ENCODE measurements at places on chromosomes 1 and 21.
A peak's percentile ranks its signal among the peaks of the same experiment; 100 is the strongest.

GRCh38 chr1:117606649-117607430, 992 bp downstream of the TENT5C start:
- DNase-seq: peak; percentile 62

DNA sequence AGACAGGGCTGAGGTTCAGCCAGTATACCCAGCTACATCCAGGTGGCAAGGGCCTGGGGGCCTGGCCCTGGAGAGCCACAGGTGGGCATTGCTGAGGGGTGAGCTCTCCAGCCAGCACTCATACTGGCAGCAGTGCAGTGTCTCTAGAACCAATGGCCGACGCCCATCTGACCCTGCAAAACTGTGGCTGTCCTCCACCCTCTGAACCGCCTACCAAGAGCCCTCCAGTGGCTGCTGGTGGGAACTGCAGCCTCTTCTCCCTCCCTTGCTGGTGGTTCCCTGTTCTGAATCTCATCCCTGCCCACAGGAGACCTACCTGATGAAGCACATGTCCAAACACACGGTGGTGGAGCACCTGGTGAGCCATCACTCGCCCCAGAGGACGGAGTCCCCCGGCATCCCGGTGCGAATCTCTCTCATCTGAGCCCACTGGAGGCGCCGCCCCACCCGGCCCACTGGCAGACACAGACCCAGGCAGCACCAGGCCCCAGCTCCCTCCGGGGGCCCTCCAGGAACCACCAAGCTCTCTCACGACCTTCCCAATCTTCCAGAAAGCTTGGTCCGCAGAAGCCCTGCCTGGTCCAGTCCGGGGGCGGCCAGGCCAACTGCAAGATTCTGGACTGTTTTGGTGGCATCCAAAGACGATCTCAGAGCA, 22.1 kb downstream of the A3GALT2 start:
- peak; percentile 77 for DNase-seq

GRCh38 chr21:41975391-41976272, 21.8 kb upstream of the C2CD2 start:
- no peak for DNase-seq

- DNase-seq: peak; percentile 5
Observed at GRCh38 chr1:85502625-85503083, 37.7 kb upstream of the DDAH1 start.

GRCh38 chr1:233940908-233941307, 36.4 kb downstream of the SLC35F3 start:
- no peak for DNase-seq

DNA sequence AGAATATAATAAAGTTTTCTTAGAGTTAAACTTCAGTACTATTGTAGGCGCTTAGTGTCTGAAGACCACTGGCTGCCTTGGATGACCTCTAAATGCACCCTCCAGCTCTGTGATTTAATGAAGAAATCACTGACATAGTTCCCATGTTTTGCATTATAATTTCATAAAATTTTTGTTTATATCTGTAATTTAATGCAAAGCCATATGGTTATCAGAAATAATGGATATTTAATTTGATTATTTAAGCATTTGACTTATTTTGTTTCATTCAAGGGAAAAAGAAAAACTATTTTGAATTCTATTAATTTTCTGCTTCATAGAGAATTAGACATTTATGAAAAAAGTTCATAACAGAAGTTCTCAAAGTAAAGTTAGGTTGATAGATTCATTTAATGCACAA, 18.6 kb downstream of the CRB1 start:
- DNase-seq: no peak

- no peak for DNase-seq
Observed at GRCh38 chr21:37557261-37557950, 190.8 kb downstream of the DYRK1A start.

GRCh38 chr1:189971656-189972055, 506.0 kb downstream of the BRINP3 start:
- no peak for DNase-seq

DNA sequence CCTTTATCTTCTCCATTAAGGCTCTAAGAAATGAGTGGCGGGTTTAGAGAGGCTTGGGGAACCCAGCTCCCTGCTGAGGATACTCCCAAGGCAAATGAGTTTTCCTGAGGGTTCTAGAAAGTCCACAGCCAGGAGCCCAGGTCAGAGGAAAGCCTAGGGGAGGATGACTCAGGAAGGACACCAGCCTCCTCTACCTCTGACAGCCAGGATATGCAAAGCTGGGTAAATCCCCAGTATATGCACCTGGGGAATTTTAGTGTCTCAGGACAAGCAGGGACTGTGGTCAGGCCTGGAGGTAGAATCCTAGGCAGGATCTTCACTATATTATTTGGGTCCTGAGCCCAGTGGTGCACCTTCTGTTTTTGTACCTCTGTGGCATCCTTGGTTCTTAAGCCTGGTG, 23.5 kb upstream of the WNT4 start:
- DNase-seq: no peak

- DNase-seq: no peak
Observed at GRCh38 chr1:69038379-69038778, 529.3 kb upstream of the LRRC7 start.

DNA sequence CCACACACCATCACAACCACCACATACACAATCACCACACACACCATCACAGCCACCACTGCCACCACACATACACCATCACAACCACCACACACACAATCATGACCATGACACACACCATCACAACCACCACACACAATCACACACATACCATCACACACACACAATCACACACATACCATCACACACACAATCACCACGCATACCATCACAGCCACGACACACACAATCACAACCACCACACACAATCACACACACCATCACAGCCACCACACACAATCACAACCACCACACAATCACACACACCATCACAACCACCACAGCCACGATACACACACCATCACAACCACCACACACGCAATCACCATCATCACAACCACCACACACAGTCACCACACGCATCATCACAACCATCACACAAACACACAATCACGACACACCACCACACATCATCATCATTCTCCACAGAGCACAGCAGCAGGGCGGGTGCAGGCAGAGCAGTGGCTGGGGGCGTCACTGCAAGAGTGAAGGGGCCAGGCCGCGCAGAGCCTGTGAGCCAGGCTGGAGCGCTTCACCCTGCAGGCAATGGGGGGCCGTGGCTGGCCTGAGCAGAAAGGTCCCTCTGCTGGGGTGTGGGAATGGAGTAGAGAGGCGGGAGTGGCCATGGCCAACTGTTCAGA, 32.6 kb downstream of the CDCP2 start:
- DNase-seq: no peak

DNA sequence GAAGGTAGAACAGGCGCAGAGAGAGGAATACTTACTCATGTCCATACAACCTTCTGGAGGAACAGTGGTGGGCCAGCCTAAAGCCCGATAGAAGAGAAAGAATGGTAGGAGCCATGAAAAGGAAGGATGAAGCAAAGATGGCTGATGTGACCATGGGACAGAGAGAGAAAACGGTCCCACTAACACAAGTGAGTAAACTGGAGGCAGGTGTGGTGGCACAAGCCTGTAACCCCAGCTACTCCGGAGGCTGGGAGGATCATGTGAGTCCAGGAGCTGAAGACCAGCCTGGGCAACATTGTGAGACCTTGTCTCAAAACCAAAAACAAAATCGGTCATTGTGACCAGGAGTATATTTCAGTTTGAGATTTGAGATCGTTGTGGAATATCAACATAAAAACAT, 49.4 kb downstream of the C1orf198 start:
- no peak for DNase-seq

GRCh38 chr21:34009193-34009592, 64.2 kb upstream of the MRPS6 start:
- DNase-seq: no peak

DNA sequence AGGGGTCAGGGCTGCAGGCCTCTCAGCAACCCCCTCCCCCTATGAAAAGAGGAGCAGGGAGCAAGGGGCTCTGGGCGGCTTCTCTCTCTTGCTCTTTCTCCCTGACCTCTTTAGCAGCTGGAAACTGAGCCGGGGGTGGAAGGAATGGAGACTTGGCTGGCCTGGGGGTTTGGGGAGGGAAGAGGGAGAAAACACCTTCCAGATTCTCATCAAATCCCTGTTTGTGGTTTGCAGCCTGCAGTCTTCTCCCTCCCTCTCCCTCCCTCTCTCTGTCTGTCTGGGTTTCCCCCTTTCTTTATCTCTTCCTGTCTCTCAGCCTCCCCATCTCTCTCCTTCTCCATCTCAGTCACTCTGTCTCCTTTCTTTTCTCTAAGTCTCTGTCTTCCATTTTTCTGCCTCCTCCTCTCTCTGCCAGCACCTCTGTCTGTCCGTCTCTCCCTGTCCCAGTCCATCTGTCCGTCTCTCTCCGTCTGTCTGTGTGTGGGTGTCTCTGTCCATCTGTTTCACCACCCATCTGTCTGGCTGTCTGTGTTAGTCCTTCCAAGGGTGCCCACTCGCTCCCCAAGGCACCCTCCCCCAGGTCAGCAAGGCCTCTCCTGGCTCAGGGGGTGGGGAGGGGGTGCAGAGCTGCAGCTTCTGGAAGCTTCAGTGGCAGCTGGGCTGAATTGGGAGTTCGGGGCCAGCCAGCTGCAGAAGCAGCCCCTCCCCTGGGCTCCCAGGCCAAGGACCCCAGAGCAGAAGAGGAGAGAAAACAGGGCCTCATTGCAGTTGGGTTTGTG, 6.2 kb downstream of the AHDC1 start:
- DNase-seq: no peak

- peak; percentile 27 for DNase-seq
Observed at GRCh38 chr1:93448292-93448982, 519 bp downstream of the FNBP1L start.

- no peak for DNase-seq
Observed at GRCh38 chr1:167543199-167543990, 10.2 kb downstream of the CREG1 start.

GRCh38 chr1:53948291-53948690, 2.1 kb downstream of the LRRC42 start:
- DNase-seq: no peak

- no peak for DNase-seq
Observed at GRCh38 chr1:29549001-29549400, 312.7 kb downstream of the PTPRU start.

GRCh38 chr1:2629627-2630497, 3.0 kb downstream of the MMEL1 start:
- no peak for DNase-seq

DNA sequence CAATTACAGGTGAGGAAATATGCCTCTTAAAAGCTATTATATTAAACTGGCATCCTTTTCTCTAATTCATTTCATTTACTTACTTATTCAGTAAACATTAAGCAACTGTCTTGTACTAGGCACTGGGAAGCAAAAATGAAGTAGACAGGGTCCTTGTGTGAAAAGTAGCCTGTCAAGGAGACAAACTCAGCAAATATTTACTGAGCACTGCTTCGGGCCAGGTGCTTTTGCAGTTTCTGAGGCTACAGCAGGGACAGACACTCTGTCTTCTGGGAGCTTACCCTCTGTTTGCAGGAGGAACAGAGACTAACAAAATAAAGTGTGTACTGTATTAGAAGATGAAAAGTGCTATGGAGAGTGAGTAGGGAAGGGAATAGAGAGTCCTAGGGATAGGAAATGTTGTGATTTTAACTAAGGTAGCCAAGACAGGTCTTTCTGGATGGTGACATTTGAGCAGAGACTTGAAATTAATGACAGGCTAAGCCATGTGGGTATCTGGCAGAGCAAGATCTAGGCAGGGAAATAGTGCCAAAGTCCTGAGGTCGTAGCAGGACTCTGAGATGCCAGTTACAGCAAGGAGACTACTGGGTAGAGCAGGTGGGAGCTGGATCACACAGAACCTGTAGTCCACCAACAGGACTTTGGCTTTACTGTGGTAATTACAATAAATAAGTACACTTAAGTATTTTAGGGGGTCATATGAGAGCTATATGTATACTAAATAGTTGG, 133.0 kb downstream of the ITSN1 start:
- DNase-seq: no peak
